Naive B cell (primary cell): ENCODE measurements at places on chromosomes 3 and 15.

- no peak for DNase-seq
- no peaks in the 10 kb centered on the region for H3K27me3 ChIP-seq
- H3K4me1 ChIP-seq: no peaks in the 10 kb centered on the region
- H3K36me3 ChIP-seq: no peaks in the 10 kb centered on the region
- no peak overlapping the region for H3K4me3 ChIP-seq
Observed at GRCh38 chr3:21729888-21730459, 21.0 kb downstream of the ZNF385D start.

- peak overlapping the region; percentile 6 for H3K27ac ChIP-seq
- no peak for DNase-seq
- H3K36me3 ChIP-seq: no peaks in the 10 kb centered on the region
- H3K4me1 ChIP-seq: no peaks in the 10 kb centered on the region
Observed at GRCh38 chr3:118782755-118783202, 251.9 kb downstream of the IGSF11 start.

DNA sequence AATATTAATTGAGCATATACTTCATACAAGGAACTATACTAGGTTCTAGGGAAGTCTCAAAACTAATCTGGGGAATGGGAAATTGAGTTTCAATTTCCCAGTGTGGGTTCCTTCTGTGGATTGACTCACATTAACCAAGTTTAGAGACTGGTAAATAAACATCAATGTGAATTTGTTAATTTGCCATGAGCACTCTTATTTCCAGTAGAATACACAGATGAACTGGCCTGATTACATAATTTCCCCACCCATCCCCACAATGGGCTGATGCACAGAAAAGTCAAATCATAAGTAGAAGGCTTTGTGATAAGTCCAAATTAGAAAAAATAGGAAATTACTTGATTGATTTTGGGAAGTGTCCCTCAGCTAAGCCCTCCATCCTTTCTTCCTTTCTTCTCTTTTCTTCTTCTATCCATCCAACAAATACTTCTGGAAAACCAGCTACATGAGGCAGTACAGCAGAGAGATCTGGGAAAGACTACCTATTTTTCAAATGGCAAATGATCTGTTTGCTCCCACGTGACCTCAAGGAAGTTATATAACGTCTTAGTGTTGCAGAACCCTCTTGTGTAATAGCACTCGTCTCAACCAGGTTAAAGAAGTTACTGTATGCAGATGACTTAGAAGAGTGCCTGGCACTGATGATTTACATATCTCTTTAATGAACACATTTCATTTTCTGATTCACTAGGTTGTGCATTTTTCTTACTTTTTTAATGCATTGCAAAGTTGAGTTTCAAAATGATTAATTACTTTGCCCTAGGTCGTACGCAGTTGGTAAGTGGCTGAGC is 312.3 kb downstream of the SV2B start:
- no peaks in the 10 kb centered on the region for H3K4me1 ChIP-seq
- no peak overlapping the region for H3K27ac ChIP-seq
- no peaks in the 10 kb centered on the region for H3K36me3 ChIP-seq
- DNase-seq: no peak
- H3K4me3 ChIP-seq: no peak overlapping the region

DNA sequence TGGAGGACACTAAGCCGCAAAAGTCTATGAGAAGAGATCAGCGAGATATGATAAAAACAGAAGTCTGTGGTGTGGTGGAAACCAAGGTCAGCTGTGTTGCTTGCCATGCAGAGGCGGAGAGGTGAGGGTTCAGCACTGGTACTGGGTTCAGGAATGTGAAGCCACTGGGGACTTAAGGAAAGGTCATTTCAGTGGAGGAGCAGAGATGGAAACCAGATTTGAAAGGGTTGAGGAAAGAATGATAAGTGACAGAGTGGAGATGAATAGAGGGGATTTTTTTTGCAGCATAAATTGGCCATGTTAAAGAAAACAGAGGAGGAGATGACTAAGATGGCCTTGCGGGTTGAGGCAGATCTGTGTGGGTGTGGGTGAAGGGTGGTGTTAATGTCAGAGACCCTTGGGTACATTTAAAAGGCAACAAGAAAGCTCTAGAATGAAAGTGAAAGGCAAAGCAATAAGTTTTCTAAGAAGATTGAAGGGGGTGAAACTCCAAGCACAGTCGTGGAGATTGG is 265.5 kb downstream of the ADAMTSL3 start:
- no peaks in the 10 kb centered on the region for H3K4me1 ChIP-seq
- no peak overlapping the region for H3K4me3 ChIP-seq
- DNase-seq: no peak
- H3K36me3 ChIP-seq: no peaks in the 10 kb centered on the region
- no peak overlapping the region for H3K27ac ChIP-seq
- peaks cover 10% of the 10 kb centered on the region for H3K27me3 ChIP-seq

GRCh38 chr3:188884299-188885043 is 287.3 kb upstream of the TPRG1 start:
- H3K36me3 ChIP-seq: peaks cover 28% of the 10 kb centered on the region
- DNase-seq: no peak
- no peak overlapping the region for H3K4me3 ChIP-seq
- no peaks in the 10 kb centered on the region for H3K4me1 ChIP-seq
- H3K27ac ChIP-seq: no peak overlapping the region

DNA sequence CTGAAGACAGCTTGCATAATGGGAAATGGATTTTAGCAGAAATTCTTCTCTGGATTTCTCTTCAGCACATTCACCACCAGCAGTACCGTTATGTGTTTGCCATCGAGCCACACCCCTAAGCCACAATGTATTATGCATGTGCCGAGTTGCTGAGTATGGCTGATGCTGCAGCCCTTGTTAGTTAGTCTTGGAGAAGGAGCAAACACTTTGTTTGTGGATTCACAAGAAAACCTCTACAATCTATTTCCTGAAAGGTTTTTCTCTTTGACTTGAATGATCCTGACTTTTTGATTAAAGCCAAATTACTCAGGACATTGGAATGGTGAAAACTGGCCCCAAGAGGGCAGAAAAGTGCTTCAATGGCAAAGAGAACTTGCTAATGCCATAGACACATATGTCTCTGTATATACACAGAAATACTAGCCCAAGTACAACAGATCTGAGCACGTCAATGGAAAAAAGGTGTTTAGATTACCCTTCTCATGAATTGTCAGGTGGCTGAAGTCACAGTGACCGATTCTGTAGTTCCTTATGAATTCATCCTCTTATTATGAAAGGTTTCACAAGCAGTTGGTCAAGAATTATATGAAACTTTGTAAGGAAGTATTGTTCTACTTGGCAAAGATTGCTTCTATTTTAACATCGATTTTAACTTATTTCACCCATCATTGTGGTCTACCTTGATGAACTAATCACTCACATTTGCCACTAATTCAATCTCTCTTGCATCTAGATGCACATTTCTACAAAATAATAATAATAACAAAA is 103.0 kb downstream of the P3H2 start:
- H3K27me3 ChIP-seq: no peaks in the 10 kb centered on the region
- no peak for DNase-seq
- no peaks in the 10 kb centered on the region for H3K36me3 ChIP-seq
- no peak overlapping the region for H3K27ac ChIP-seq
- H3K4me3 ChIP-seq: no peak overlapping the region

GRCh38 chr15:45715528-45715927 is 80.7 kb downstream of the SQOR start:
- no peaks in the 10 kb centered on the region for H3K36me3 ChIP-seq
- H3K4me3 ChIP-seq: no peak overlapping the region
- DNase-seq: no peak

DNA sequence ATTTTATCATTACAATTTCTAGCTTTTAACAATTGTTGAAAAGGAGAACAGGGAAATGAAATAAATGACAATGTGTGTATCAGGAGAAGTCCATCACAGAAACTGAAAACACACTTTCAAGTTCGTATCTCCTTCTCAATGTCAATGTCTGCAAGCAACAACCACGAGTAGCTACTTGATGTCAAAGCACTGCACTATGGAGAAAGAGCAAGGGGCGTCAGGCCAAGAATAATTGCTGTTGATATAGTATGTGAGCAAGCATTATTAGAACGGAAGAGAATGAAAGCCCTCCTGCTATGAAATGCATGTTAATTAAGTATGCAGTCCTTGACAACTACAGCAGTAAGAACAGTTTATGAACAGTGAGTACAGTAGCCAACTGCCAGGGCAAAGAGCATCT is 1250.1 kb downstream of the ZPLD1 start:
- H3K27ac ChIP-seq: no peak overlapping the region
- no peaks in the 10 kb centered on the region for H3K4me1 ChIP-seq
- no peaks in the 10 kb centered on the region for H3K36me3 ChIP-seq
- H3K27me3 ChIP-seq: no peaks in the 10 kb centered on the region
- DNase-seq: no peak
- no peak overlapping the region for H3K4me3 ChIP-seq

DNA sequence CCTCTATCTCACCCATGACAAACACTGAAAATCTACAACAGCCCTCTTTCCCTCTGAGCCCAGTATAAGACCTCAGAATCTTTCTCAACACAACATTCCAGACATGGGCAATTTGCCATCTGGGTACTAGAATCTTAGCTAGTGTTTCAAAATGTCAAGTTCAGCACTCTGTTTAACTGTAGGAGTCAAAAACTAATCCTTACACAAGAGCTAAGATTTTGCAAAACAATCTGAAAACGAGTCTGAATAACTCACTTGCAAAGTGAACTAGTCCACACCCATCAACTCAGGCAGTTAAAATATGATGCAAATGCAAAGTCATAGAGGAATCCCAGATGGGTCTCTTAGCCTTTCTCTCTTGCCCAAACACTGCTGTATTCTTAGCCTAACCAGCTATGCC is 67.8 kb downstream of the GPR176 start:
- H3K27me3 ChIP-seq: no peaks in the 10 kb centered on the region
- no peaks in the 10 kb centered on the region for H3K4me1 ChIP-seq
- H3K27ac ChIP-seq: no peak overlapping the region
- no peak for DNase-seq
